RWPE1 (cell line): ENCODE measurements at places on chromosomes 16 and 17.

DNA sequence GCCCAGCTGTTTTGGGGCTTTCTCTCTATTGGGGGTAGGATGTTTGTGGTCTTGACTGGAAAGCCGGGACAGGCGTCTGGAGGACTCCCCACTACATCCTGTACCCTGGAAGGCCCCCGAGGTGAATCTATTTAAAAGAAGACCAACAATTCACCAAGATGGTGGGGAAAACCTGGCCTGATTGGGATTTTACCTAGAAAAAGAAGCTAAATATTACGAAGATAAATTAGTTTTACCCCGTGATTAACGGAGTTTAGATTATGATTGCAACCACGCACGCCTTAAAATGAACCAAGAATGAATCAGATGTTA lies 779 bp upstream of the CCDC102A start:
- no peak for DNase-seq

DNA sequence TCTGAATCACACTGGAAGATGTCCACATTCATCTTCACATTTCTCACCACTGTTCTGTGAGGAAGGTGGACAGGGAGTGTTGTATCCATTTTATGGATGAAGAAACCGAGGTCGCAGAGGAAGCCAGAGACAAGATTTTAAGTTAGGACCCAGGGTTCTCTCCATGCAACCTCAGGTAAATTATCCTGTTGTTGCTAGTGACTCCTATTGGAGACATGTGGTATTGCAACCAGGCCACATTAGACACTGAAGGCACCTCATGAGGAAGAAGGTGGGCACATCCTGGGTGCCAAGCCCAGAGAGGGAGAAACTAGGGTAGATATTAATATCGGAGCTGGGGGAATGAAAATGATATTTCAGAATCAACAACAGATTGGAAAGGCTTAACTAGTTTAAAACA lies 8.5 kb upstream of the WNT9B start:
- no peak for DNase-seq

DNA sequence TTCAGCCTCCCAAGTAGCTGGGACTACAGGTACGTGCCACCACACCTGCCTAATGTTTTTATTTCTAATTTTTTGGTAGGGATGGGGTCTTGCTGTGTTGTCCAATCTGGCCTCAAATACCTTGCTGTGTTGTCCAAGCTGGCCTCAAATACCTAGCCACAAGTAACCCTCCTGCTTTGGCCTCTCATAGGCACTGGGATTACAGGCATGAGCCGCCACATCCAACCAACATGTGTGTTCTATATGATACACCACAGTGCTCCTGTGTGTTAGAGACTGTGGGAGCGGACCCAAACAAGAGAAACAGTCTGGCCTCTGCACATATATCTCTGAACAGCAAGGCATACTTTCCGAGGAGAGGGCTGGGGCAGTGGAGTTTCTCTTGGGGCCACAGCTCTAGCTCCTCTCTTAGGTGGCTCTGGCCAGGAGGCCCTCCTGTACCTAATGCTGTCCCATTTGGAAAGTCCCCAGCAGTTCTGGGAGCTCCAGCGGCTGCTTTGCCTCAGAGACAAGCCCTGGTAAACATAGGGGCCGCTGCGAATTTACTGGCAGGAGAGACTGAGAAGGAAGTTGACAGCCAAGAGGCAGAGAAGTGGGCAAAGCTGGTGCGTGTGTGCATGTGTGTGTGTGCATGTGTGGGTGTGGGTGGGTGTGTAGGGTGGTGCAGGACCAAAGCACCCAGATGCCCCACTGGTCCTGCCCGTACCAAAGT lies 95.0 kb downstream of the RAB11FIP4 start:
- DNase-seq, result no peak

- no peak for DNase-seq
Measured at GRCh38 chr17:72491102-72491501, 370.3 kb downstream of the SOX9 start.

- DNase-seq, result no peak
Measured at GRCh38 chr16:14041164-14041563, 30.0 kb upstream of the MRTFB start.

- no peak for DNase-seq
Measured at GRCh38 chr17:17120701-17121100, 78.4 kb downstream of the MPRIP start.

DNA sequence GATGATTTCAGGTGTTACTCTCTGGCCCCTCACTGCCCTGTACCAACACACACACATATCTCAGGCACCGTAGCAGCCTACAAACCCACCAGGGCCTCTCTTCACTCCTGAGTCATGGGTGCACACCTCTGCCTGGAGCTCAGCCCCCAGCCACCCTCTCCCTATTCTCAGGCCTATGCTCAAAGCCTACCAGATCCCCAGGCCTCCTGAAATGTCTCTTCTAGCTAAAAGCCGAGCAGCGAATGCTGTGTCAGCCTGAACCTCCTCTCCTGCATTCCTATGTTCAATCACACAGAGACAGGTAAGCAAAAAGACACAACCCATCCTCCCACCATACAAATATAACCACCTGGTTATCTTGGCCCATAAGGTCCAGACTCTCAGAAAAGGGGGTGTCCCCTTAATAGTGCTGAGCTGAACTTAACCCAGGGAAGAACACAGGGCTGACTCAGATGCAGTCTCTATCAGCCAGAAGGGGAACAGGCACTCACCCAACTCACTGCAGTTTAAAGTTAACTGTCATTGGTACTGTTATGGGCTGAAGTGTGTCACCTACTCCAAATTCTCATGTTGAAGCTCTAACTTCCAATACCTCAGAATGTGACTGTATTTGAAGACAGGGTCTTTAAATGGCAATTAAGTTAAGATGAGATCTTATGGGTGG lies 62.0 kb upstream of the TEKT3 start:
- DNase-seq, result no peak

DNA sequence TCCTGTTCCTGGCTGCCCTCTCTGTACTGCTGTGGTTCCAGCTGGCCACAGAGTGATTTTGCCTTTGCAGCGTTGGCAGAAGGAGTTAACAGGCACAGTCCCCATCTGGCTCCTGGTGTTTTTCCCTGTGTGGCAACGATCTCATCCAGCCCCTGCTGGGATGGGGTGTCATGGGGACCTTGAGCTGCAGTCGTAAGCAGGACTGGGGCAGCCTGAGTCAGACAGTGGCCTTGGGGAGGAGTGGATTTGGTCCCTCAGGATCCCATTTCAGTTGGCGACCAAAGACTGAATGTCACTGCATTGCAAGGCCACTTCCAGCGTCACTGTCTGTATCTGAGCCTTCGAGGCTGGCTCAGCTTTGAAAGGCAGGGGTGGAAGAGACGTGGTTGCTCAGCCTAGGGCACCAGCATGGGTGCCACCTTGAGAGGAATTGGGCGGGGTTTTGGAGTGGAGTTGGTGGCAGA lies 11.9 kb downstream of the TMEM94 start:
- DNase-seq, result no peak

GRCh38 chr16:55754056-55754455 lies 78.8 kb downstream of the CES1 start:
- no peak for DNase-seq

GRCh38 chr17:13787636-13788035 lies 185.9 kb upstream of the HS3ST3A1 start:
- no peak for DNase-seq

GRCh38 chr16:87552772-87553573 lies 49.3 kb upstream of the JPH3 start:
- DNase-seq, result peak; percentile 77

GRCh38 chr16:2816751-2817339 lies at the start of gene PRSS21:
PRSS21 (plus strand) TSS chr16:2817237; CDS start chr16:2817269, 32 bp downstream.
- DNase-seq, result peak; percentile 25

DNA sequence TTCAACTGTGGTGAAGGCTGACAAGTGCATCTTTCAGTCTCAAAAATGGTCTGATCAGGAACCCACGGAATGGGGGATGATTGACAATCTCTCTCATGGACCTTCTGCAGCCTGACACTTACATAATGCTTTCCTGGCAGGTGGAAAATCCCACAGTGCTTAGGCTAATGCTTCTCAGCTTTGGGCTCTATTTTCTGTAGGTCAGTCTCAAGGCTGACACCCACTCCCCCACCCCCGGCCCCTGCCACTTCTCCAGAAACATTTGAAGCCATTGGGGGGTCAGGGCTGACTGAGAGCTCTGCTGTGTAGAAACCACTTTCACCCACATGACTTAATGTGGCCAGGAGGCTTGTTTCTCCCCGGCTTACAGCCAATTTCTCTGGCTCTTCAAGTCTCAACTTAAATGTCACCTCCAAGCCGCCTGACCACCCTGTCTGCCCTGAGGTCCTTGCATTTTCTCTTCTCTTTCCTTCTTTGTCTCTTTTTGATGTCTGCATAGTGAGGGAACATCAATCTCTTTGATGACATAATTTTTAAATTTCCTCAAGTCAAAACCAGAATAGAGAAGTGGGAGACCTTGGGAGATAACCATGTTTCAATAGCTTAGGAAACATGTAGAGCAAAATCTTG lies 16.7 kb upstream of the IRF8 start:
- DNase-seq, result no peak

DNA sequence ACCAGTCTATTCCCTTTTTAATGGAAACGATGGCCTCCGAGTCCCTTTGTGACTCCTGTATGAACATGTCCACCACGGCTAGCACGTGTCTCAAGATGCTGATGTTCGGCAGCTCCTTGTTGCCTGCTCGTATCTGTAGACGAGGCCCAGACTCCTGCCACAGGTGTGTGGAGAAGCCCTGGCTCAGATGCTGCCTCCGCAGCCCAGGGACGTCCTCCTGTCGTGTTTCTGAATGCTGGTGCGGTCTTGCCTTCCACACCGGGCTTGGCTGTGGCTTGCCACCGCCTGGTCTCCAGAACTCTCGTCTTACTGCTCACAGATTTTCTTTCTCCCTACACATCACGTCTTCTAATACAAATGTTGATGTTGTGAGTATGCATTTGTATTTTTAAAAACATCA lies 17.0 kb downstream of the FOXF1 start:
- DNase-seq, result no peak

DNA sequence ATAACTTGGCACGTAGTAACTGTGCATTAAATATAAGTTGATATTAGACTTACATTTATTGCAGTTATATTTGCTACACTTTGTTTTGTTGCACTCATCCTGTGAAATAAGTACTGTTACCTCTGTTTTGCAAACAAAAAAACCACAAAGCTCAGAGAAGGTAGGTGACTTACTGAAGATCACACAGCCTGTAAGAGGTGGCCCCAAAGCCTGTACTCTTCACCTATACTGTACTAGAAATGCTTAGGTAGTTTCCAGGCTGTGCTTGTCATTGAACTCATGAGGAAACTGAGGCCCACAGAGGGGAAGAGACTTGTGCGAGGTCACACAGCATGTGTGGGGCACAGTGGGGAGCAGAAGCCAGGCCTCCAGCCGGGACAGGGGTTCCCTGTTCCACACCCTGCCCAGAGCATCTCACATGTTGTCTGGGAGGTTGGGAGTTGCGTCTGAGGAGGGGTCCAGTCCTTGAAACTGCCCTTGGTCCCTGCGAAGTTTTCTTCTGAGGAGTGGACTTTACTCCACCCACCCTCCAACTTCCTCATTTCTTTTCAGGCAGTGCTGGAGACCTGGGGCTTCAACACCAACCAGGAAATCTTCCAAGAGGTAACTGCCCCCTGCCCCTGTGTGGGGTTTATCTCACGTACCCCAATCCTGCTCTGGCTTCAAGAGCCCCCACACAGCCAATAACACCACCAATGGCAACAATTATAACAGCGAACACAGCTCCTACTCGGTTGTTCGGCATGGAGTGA lies 13.0 kb downstream of the CETP start:
- no peak for DNase-seq

DNA sequence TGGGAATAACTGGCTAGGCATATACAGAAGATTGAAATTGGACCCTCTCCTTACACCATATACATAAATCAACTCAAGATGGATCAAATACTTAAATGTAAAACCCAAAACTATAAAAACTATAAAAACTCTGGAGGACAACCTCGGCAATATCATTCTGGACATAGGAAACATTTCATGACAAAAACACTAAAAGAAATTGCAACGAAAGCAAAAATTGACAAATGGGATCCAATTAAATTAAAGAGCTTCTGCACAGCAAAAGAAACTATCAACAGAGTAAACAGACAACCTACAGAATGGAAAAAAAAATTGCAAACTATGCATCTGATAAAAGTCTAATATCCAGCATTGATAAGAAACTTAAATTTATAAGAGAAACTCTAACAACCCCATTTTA lies 503.7 kb upstream of the C16orf82 start:
- DNase-seq, result no peak

DNA sequence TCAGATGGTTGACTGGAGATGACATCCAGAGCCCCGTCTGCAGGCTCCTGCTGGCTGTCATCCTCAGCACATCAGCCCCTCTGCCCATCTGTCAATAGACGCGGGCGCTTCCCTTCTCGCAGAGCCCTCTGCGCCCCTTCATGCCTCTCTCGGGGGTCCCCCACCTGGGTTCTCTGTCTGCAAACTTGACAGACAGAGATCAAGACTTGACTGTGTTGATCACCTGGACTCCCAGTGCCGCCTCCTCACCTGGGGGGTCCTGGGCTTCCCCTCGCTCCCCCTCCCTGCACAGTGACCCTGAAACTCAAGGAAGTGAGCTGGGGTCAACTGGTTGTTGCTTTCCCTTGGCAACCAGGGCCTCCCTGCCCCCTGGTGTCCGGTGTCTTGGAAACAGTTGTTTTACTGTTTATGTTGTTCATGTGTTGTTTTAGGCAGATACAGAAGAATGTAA lies 31.9 kb downstream of the RNF213 start:
- no peak for DNase-seq

DNA sequence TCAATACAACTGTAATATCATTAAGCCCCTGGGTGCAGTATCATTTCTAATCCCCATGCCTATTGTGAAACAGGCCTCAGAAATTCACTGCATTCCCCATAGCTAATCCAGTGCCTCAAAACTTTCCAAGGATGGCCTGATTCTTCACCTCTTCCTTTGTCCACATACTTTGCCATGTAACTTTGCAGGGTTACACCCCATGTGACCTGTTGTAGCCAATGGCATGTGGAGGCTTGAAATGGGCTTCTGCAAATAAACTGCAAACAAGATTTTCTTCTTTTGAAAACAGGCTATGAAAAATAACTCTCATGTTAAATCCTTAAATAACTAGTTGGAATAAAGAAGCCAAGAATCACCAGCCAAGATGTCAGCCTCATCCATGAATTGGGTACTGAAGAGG lies 35.9 kb downstream of the ABCA10 start:
- DNase-seq, result peak; percentile 8

DNA sequence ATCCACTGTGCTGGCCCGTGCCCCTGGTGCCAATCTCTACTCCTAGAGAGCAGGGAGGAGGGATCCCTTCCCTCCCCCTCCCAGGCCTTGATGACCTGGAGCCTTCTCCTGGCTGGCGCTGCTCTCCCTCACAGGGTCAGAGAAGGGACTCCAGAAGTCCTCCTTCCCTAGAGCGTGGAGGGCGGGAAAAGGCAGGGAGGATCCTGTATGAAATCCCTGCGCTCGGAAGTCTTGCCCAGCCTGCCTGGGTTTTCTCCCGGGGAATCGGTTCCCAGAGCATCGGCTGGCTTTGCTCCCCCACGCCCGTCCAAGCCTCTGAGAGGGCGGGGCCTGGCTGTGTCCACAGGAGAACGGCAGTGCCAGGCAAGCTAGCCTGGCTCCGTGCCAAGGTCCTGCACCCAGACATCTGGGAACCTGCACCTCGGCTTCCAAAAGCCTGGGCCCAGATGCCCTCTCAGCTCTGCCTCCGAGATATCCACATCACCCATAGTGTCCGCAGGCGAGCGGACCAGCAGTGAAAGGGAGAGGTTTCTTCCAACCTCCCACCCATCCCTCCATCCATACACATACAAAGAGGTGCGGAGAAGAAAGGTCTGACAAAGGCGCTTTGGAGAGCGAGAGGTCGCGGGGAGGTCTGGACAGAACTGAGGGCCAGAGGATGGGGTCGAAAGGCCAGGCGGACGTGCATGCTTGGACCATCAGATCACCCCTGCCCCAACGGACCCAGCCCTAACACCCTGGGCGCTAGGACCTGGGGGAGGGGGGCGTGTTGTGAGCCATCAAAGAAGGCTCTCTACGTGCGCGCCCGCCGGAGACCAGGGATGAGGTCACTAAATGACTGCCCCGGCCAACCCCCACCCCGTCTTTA lies 1.1 kb downstream of the MPP2 start:
- DNase-seq, result no peak
